Omental fat pad (tissue), 4 donors: ENCODE measurements at places on chromosomes 5 and 9. TPM values are rescaled to one million over a fixed set of nuclear protein-coding genes. Genes with fewer than 3 reads are reported as not detected.

GRCh38 chr9:93958819-93959682 lies 3.9 kb upstream of the BARX1 start:
- no peak for DNase-seq

The BTF3 gene
- total RNA-seq, result 474 TPM

GRCh38 chr5:144072518-144072927 lies 97.9 kb downstream of the YIPF5 start:
- no peak for DNase-seq

- no peak for DNase-seq
These were observed 25.4 kb downstream of the TYRP1 start for GRCh38 chr9:12718482-12719026.

GRCh38 chr9:110745676-110746075 lies 77.1 kb downstream of the MUSK start:
- DNase-seq, result no peak

- no peak for DNase-seq
These were observed 183.4 kb downstream of the FBXO4 start for GRCh38 chr5:42108468-42108867.

GRCh38 chr5:95773335-95774059 lies 42.4 kb downstream of the RHOBTB3 start:
- no peak for DNase-seq

DNA sequence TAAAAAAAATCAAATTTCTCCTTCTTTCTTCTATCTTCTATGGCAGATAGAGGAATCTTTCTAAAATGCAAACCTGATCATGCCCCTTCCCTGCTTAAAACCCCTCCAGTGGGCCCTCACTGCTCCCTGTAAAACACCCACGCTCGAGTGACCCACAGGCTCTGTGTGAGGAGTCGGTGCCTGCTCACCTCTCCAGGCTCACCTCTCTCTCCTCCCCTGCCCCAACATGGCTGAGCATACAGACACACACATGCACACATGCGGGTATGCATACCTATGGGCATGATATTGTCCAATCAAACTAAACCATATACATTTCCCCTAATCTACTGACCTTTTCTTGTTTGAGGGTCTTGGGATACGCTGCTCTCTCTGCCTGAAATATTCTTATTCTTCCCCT lies 40.8 kb upstream of the COL15A1 start:
- no peak for DNase-seq

The MCIDAS gene
- not detected for total RNA-seq

GRCh38 chr9:69215774-69216485 lies 41.9 kb downstream of the TJP2 start:
- DNase-seq, result no peak

DNA sequence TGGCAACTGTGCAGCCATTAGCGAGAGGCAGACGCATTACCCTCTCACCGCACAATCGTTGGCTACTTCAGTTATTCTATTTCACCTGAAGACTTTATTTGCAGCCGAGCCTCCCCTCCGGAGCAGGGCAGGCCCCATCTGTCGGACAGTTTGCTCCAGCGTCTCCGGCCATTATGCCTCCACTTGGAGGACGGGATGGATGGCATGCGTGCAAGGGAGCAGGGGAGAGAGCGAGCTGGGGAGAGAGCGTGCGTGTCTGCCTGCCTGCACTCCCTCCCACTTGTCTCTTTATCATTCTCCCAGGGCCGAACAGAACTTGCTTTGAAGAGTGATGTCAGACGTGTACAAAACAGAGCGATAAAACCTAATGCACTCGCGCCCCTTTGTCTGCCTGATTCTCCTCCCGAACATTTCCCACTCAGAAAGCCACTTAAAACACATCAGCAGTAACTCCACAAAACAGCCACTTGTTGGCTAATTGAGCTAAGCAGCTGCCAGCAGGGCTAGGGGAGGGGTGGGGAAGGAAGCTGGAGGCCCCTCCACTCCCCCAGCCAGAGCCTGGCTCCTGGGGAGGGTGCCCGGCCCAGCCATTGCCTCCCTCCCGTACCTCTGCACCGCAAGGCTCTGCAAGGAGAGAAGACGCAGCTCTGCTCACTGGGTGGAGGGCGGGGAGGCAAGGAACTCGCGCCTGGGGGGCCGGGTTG lies 43.4 kb upstream of the FUBP3 start:
- no peak for DNase-seq

DNA sequence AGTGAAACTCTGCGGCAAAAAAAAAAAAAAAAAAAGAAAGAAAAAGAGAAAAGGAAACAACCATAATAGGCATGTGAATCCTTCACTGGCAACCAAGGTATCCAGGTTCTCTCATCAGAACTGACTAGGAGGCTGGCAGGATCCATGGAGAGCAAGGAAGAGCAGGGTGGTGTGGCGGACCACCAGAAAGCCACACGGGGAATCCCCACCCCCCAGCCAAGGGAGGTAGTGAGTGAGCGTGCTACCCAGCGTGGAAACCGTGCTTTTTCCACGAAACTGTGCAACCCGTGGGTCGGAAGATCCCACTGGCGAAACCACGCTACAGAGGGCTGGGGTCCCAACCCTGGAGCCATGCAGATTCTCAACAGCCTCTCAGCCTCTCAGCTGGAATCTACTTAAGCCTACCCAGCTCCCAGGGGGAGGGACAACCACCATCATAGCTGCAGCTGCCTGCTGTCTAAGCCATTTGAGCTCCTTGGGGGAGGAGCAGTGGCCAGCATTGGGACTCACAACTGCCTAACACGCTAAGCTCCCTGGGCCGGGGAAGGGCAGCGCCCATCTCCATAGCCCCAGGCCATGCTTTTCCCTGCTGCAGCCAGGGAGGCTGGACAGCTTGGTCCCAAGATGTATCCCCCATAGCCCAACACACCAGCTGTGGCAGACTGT lies 91.6 kb downstream of the PRELID2 start:
- no peak for DNase-seq

DNA sequence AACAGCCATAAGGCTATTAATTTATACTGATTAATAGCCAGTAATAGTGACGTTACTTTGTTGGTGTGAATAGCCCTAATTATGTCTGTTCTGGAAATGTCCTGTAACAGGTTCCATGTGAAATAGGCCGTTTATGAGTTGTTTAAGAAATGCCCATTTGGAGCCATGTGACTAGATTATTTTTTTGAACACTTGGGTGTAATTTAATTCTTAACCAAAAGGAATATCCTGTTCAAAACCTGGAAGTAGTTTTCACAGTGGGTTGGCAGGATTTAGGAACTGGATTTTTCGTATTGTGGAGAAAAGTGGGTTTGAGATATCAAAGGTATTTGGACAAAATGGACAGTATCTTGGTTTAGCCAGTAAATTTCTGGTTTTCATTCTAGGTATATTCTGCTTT lies 1.3 kb downstream of the TENT2 start:
- DNase-seq, result no peak

The DENND1A gene
- total RNA-seq, result 22.8 TPM

- no peak for DNase-seq
These were observed 320.8 kb downstream of the CCDC171 start for GRCh38 chr9:15873573-15874177.

DNA sequence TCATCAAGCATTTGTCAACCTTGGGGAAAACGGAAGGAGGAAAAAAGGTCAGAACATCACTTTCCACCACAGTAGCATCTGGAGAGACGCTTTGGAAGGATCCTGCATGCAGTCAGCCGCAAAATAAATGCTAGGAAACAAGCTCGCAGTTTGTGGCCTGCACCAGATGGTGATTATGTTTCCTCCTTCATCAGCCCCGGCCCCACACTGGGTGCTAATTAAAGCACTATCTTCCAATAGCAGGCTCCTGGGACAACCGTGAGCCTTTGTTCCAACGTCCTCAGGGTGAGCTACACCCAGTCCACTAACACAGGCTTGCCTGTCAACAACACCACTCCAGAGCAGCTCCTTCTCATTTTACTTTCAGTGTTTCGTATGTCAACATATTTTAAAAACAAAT lies 64.0 kb downstream of the RNF130 start:
- no peak for DNase-seq

GRCh38 chr9:114246558-114246957 lies 76.3 kb upstream of the ORM1 start:
- DNase-seq, result no peak

DNA sequence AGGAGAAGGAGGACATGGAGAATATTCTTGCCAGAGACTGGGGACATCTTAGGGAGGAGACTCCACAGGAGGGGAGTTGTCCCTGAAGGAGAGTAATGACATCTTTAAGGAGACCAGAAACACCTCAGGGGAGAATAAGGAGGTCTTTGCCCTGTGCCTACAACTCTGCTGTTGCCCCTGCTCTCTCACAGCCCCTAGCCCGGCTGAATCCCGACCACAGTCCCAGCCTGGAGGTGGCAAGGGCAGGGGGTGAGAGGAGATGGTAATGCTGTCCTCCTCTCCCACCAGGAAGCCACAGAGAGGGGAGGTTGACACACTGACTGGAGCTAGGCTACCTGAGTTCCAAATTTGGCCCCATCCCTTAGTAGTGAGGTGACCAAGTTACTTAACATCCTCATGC lies 30.2 kb upstream of the ENHO start:
- DNase-seq, result no peak

DNA sequence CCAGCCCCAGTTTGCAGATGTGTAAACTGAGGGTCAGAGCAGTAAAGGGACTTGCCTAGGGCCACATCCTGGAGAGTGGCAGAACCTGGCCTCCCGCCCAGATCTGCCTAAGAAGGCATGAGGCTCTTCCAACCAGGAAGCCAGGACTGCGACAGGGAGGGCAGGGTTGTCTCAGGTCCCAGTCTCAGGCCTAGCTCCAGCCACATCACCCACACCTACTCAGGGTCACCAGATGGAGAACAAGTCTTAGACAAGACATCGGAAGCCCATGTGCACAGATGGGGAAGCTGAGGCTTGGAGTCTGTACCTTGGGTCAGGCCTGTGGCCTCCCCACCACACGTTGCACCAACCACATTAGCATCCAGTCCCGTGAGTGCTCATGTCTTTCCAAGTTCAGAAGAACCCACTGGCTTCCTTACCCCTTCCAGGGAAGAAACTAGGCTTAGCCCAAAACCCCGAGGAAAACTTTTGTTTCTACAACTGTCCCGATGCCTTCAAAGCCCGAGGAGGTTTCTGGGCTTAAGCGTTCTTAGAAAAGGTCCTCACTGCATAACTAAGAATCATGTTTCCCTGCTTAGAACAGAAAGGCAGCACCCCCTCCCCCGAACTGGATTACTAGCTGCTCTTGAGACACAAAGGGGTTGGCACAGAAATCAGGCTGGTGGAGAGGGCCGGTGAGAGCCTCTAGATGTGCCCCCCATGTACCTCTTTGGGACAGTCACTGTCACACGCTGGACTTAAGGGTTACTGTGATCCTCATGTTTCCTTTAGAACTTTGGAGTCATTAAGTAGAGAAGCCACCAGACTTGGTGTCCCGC lies 2.2 kb downstream of the FAM78A start:
- DNase-seq, result no peak

The CLIC3 gene
- 0.95 TPM for total RNA-seq

DNA sequence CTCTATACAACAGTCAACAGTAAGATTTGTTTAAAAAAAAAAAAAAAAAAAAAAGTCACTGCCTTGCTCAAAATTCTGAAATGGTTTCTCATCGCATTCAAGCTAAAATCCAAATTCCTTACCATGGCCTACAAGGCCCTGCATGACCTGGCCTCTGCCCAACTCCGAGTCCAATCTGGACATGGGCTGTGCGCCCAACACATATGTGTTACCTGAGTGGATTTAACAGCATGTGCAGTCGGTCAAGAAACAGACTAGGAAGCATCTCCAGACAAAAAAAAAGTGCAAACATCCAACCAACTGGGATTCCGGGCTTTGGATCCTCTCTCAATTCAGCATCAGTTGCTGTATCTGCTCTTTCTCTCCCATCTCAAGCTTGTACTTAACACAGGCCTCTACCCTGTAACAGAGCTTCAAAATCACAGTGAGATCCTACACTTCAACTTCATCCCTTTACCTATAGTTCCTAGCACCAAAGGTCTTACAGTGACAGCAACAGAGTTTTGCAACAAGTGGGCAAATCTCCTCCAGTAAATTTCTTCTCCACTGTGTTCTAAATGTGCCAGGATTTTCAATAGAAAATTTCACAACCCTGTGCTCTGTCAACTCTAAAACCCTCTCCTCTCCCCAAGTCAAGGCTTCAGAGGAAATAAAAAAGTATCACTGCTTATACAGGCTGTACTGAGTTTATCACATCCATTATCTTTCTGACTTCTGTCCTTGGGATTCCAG lies 19.6 kb downstream of the ZNF608 start:
- DNase-seq, result no peak

The PCDHB13 gene
- 2.3 TPM for total RNA-seq

GRCh38 chr5:23840083-23840482 lies 332.7 kb downstream of the PRDM9 start:
- no peak for DNase-seq

The GPRIN1 gene
- 0.37 TPM for total RNA-seq

DNA sequence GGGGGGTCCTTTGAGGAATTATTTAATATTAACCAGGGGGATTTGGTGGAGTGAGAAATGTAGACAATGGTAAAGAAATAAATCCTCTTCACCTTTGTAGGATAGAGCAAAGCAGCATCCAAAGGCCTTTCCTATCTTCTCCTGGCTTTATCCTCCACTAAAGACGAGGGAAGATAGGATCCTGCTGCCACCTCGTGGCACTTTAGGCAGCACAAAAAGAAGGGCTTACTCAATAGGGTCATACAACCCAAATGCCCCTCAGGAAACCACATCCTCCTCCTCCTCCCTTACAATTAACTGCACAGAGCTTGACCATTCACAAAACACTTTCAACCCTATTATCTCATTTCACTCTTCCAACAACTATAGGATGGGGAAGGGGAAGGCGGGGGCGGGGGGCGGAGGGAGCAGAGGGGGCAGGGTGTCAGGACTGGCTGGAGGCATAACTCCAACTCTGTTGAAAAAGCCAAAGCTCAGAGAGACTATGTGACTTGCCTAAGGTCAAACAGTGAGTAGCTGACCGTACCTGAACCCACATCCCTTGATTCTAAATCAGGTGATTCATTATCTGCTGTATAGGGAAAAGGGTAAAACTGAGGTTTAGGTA lies 45.4 kb upstream of the MYOT start:
- DNase-seq, result no peak

GRCh38 chr5:116626272-116626723 lies 51.7 kb upstream of the SEMA6A start:
- peak; percentile 42 for DNase-seq

GRCh38 chr9:129032541-129033159 lies 3.8 kb upstream of the MIGA2 start:
- no peak for DNase-seq

GRCh38 chr9:113542741-113543140 lies 79.2 kb downstream of the RGS3 start:
- DNase-seq, result no peak

The GLE1 gene
- 21.1 TPM for total RNA-seq

DNA sequence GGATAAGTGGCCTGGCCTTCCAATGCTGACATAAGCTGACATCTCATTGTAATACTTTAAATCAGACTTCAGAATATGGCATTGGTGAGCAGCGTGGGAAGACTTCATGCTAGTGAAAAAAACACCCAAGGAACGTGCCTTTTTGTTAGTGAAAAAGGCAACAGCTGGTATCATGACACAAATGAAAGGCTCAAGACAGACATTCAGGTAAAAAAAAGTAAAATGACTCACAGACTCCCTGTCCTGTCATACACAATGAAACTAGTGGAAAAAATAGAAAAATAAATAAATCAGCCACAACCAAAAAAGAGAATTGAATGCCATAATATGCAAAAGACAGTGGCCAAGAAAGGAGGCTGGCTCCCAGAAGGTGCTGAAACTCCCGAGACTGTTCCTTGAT lies 24.4 kb upstream of the PPP1R2B start:
- DNase-seq, result no peak

GRCh38 chr9:34456746-34457145 lies 1.6 kb downstream of the FAM219A start:
- DNase-seq, result no peak

- DNase-seq, result no peak
These were observed 457 bp upstream of the CDH18 start for GRCh38 chr5:19988457-19988856.

The KIF4B gene
- not detected for total RNA-seq
